ENCODE measurements at places on chromosomes 6 and 20. TPM values are rescaled to one million over a fixed set of nuclear protein-coding genes. Genes with fewer than 3 reads are reported as not detected.

DNA sequence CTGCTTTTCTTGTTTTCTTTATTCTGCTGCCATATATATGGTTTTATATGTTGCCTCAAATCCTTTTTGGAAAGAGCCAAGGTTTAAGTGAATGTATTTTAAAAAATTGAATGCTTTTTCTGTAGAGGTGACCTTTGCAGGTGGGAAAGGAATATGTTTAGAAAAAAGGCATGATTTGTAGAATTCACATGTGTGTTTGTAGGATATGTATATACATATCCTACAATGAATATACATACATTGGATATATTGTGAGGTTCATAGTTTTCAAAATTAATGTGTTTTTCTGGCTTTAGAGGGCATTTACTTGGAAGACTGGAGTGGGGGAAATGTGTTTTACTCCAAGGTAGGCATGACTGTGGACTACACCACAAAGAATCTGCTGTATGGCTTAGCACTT, 4.0 kb upstream of the EYA2 start:
- peaks cover 25% of the 10 kb centered on the region for H3K27me3 ChIP-seq
- no peak for DNase-seq
- no peak overlapping the region for H3K4me3 ChIP-seq
- H3K27ac ChIP-seq, result no peak overlapping the region
- H3K36me3 ChIP-seq, result no peaks in the 10 kb centered on the region
- no peaks in the 10 kb centered on the region for H3K4me1 ChIP-seq

DNA sequence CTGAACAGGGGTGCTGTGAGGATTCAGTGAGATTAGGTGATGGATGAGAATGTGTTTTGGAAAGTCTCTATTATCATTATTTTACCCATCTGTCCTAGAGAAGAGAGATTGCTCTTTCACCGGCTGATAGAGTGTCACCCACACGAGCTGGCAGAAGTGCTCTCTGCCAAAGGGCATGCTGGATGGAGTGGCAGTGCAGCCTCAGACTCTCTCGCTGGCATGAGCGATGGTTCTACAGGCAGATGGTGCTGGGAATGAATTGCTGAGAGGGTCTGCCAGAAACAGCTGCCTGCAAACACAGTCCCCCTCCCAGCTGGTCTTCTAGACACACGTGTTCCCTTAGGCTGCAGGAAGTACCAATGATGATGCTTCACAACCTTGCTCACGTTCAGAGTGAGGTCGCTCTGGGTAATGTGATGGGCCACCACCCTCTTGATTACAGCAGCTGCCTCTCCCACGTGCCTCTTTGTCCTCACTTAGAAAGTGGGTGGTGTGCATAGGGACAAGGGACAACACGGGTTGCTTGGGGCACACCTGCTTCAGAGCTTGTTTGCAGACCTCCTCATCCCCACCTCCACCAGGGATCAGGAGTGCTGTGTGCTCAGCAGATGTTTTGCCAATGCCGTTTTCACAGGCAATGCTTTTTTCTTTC, 84.7 kb downstream of the FOXA2 start:
- H3K4me1 ChIP-seq, result no peaks in the 10 kb centered on the region
- no peak overlapping the region for H3K27ac ChIP-seq
- no peaks in the 10 kb centered on the region for H3K36me3 ChIP-seq
- no peak overlapping the region for H3K4me3 ChIP-seq

- no peaks in the 10 kb centered on the region for H3K27me3 ChIP-seq
- no peak overlapping the region for H3K4me3 ChIP-seq
- H3K4me1 ChIP-seq, result no peaks in the 10 kb centered on the region
- no peaks in the 10 kb centered on the region for H3K36me3 ChIP-seq
- no peak overlapping the region for H3K27ac ChIP-seq
Measured at GRCh38 chr6:18985061-18985460, 597.9 kb downstream of the RNF144B start.

- H3K36me3 ChIP-seq, result no peaks in the 10 kb centered on the region
- no peaks in the 10 kb centered on the region for H3K27me3 ChIP-seq
- H3K4me3 ChIP-seq, result no peak overlapping the region
- H3K27ac ChIP-seq, result no peak overlapping the region
Measured at GRCh38 chr6:43916924-43917877, 147.2 kb downstream of the VEGFA start.

GRCh38 chr6:158040804-158041347, 59.2 kb downstream of the SYNJ2 start:
- no peak overlapping the region for H3K4me3 ChIP-seq
- no peak for DNase-seq
- H3K27me3 ChIP-seq, result no peaks in the 10 kb centered on the region
- peak overlapping the region; percentile 99 for H3K27ac ChIP-seq
- H3K4me1 ChIP-seq, result peaks cover 38% of the 10 kb centered on the region
- peaks cover 16% of the 10 kb centered on the region for H3K36me3 ChIP-seq

DNA sequence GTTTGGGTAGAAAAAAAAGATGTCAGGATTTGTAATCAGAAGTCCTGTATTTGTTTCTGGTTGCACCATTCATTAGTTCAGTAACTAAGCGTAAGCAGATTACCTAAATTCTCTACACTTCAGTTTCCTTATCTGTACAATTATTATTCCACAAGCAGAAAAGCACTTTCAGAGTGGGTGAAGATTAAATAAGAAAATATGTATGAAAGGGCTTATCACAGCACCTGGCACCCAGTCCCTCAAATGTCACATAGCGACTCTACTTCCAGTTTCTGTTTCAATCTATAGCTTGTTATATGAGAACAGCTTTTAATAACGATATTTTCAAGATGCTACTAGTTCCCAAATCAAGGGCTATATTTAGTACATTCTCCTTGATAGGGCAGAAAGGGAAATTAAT, 31.4 kb downstream of the RGS17 start:
- H3K27ac ChIP-seq, result no peak overlapping the region
- H3K36me3 ChIP-seq, result no peaks in the 10 kb centered on the region
- H3K27me3 ChIP-seq, result no peaks in the 10 kb centered on the region
- no peak for DNase-seq

- no peaks in the 10 kb centered on the region for H3K36me3 ChIP-seq
- peak overlapping the region; percentile 90 for H3K27ac ChIP-seq
- DNase-seq, result no peak
- H3K4me3 ChIP-seq, result no peak overlapping the region
- peaks cover 52% of the 10 kb centered on the region for H3K4me1 ChIP-seq
Measured at GRCh38 chr6:151068761-151069312, 170.9 kb upstream of the AKAP12 start.

DNA sequence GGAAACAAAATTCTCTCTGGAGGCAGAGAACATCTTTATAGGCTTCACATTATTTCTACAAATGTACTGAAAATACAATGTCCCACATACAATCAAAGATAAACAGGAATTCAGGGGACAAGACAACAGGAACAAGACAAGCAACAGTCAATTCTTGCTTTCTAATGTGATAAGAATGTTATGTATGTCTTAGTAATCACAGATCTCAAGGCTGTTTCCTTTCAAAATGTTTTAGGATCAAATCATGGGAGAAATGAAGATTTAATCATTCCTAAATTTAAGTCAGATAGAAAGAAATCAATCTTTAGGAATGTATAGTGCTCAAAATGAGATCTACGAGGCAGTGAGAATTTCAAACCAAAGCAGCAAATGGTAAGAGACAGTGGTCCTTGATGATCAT, 32.1 kb downstream of the NEDD9 start:
- H3K27me3 ChIP-seq, result no peaks in the 10 kb centered on the region
- peaks cover 11% of the 10 kb centered on the region for H3K36me3 ChIP-seq
- H3K4me1 ChIP-seq, result peaks cover 58% of the 10 kb centered on the region
- H3K4me3 ChIP-seq, result no peak overlapping the region
- no peak for DNase-seq
- peak overlapping the region; percentile 42 for H3K27ac ChIP-seq

DNA sequence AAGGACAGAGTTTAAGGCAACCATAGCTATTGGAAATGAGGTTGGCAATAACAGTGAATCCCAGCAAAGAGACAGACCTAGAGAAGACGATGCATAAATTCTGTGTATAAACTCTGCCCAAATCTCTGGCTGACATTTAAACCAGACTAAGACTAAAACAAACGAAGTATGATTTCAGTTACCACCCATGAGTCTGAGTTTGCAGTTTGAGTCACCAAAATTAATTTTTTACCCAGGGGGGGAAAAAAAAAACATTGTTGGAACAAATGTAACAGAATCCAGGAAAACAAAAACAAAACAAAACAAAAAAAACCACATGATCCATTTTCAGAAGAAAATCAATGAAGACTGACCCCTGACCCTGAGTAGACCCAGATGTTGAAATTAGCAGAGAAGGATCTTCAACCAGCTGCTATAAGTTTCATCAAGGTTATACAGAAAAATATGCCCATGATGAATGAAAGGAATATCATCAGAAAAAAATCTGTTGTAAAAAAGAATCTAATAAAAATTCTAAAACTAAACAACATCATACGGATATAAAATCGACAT, 190.8 kb downstream of the GMDS start:
- no peak for DNase-seq
- H3K27ac ChIP-seq, result no peak overlapping the region
- H3K36me3 ChIP-seq, result no peaks in the 10 kb centered on the region
- no peaks in the 10 kb centered on the region for H3K27me3 ChIP-seq

- peak; percentile 88 for DNase-seq
- no peaks in the 10 kb centered on the region for H3K27me3 ChIP-seq
- peaks cover 59% of the 10 kb centered on the region for H3K4me1 ChIP-seq
- H3K4me3 ChIP-seq, result no peak overlapping the region
- peak overlapping the region; percentile 97 for H3K27ac ChIP-seq
Measured at GRCh38 chr20:32465092-32465900, 107.2 kb downstream of the ASXL1 start.

GRCh38 chr6:11392778-11393507, 144.6 kb upstream of the TMEM170B start:
- DNase-seq, result peak; percentile 43
- H3K4me1 ChIP-seq, result peaks cover 28% of the 10 kb centered on the region
- H3K27ac ChIP-seq, result no peak overlapping the region
- peaks cover 2% of the 10 kb centered on the region for H3K27me3 ChIP-seq

The RUNX2 gene
- total RNA-seq, result not detected

The HSPA1L gene
- 0.74 TPM for total RNA-seq

The WFDC2 gene
- total RNA-seq, result not detected

The NKAIN4 gene
- total RNA-seq, result not detected

The LIN28B gene
- total RNA-seq, result not detected

The BANF2 gene
- not detected for total RNA-seq

The PERP gene
- 27.4 TPM for total RNA-seq

The PGBD1 gene
- total RNA-seq, result 9.6 TPM

Data from endothelial cell of umbilical vein (primary cell).